Ascending aorta (tissue), 2 donors: ENCODE measurements at places on chromosomes 12 and 14. TPM values are rescaled to one million over a fixed set of nuclear protein-coding genes. Genes with fewer than 3 reads are reported as not detected.

Gene KCNK10
- not detected for total RNA-seq

Gene ANKS1B
- total RNA-seq, result 8.2 TPM

Gene VDR
- 13.1 TPM for total RNA-seq

Gene LRRC10
- total RNA-seq, result not detected

Gene SOAT2
- not detected for total RNA-seq

Gene HOXC4
- 0.32 TPM for total RNA-seq

Gene ADAMTS20
- total RNA-seq, result not detected

Gene LRTM2
- not detected for total RNA-seq

Gene TMPRSS12
- total RNA-seq, result not detected

Gene ZNF26
- 73.4 TPM for total RNA-seq

Gene GLIPR1L1
- total RNA-seq, result not detected

Gene SPRYD3
- 48.6 TPM for total RNA-seq
